ENCODE measurements at places on chromosomes 3 and 15. TPM values are rescaled to one million over a fixed set of nuclear protein-coding genes. Genes with fewer than 3 reads are reported as not detected.

Gene CTXN2
- not detected for total RNA-seq

Gene FSTL1
- total RNA-seq, result 89.1 TPM

Gene HERC2
- 82.2 TPM for total RNA-seq

Gene CELSR3
- 1.2 TPM for total RNA-seq

Gene MTHFS
- 9.4 TPM for total RNA-seq

Gene RETNLB
- not detected for total RNA-seq

Gene ALG1L2
- not detected for total RNA-seq

Gene REC114
- total RNA-seq, result not detected

Gene TF
- total RNA-seq, result 0.11 TPM

Gene THSD4
- 3.5 TPM for total RNA-seq

Gene BFSP2
- not detected for total RNA-seq

Gene TNNC1
- total RNA-seq, result not detected

Gene TMCO5A
- not detected for total RNA-seq

Gene RTP1
- total RNA-seq, result not detected

Gene VEPH1
- total RNA-seq, result not detected

Gene DGKG
- 45.2 TPM for total RNA-seq

Gene LRRC34
- total RNA-seq, result 9.7 TPM

Gene PLCH1
- total RNA-seq, result 3.1 TPM

Gene CHAC1
- 11.6 TPM for total RNA-seq

Gene KCNMB2
- total RNA-seq, result not detected

Gene FETUB
- total RNA-seq, result not detected

Gene NR2E3
- not detected for total RNA-seq

Gene SLC7A14
- total RNA-seq, result not detected

Gene GRIP2
- total RNA-seq, result 0.76 TPM

Gene ZPLD1
- total RNA-seq, result 0.17 TPM

Gene SRGAP3
- 0.69 TPM for total RNA-seq

Gene CLSTN2
- total RNA-seq, result 50.7 TPM

Gene FBXO40
- not detected for total RNA-seq

Gene EPHB3
- 19.4 TPM for total RNA-seq

Gene GOLGA6D
- 0.13 TPM for total RNA-seq

Gene SEC11A
- total RNA-seq, result 104 TPM

Gene PYGO1
- 6.8 TPM for total RNA-seq

Gene ROPN1
- total RNA-seq, result not detected

Gene SHC4
- total RNA-seq, result 0.73 TPM

Gene ATP13A5
- total RNA-seq, result not detected

Gene RPP14
- 18.2 TPM for total RNA-seq

Gene CLDN1
- total RNA-seq, result 173 TPM

Gene MAP4
- total RNA-seq, result 110 TPM

Gene MAP6D1
- 5.0 TPM for total RNA-seq

Gene SPINK8
- not detected for total RNA-seq

Gene SERPINI1
- 0.30 TPM for total RNA-seq

Gene BNIP2
- 59.3 TPM for total RNA-seq

Gene EXD1
- total RNA-seq, result not detected

Gene PYDC2
- not detected for total RNA-seq

Gene CLDN18
- not detected for total RNA-seq

Gene SCN11A
- total RNA-seq, result not detected

Gene ETFA
- total RNA-seq, result 133 TPM

Gene OXTR
- 5.6 TPM for total RNA-seq

Gene SLC51B
- total RNA-seq, result not detected

Gene SNURF
- total RNA-seq, result 11.8 TPM

Gene SH3BP5
- 22.5 TPM for total RNA-seq

Gene CNTN4
- 5.7 TPM for total RNA-seq

Gene AEN
- 44.4 TPM for total RNA-seq

Gene IL5RA
- total RNA-seq, result not detected

Gene IMPG2
- total RNA-seq, result 0.13 TPM

Gene ANKRD63
- total RNA-seq, result 2.5 TPM
